ENCODE measurements at places on chromosomes 11 and 22.

GRCh38 chr22:50153056-50153755 lies 17.3 kb upstream of the PANX2 start:
- no peak overlapping the region for H3K4me3 ChIP-seq
- H3K27ac ChIP-seq: no peak overlapping the region
- H3K36me3 ChIP-seq: no peaks in the 10 kb centered on the region
- peaks cover 7% of the 10 kb centered on the region for H3K27me3 ChIP-seq
- DNase-seq: no peak
- H3K4me1 ChIP-seq: peaks cover 2% of the 10 kb centered on the region

GRCh38 chr22:35037089-35037488 lies 28.9 kb upstream of the ISX start:
- no peak overlapping the region for H3K27ac ChIP-seq
- no peak for DNase-seq
- H3K4me3 ChIP-seq: no peak overlapping the region
- no peaks in the 10 kb centered on the region for H3K27me3 ChIP-seq

- DNase-seq: no peak
- H3K4me1 ChIP-seq: no peaks in the 10 kb centered on the region
- no peaks in the 10 kb centered on the region for H3K27me3 ChIP-seq
- no peaks in the 10 kb centered on the region for H3K36me3 ChIP-seq
- H3K4me3 ChIP-seq: no peak overlapping the region
- no peak overlapping the region for H3K27ac ChIP-seq
Measured at GRCh38 chr11:116187026-116187425, 585.8 kb downstream of the BUD13 start.

- no peaks in the 10 kb centered on the region for H3K36me3 ChIP-seq
- no peak overlapping the region for H3K4me3 ChIP-seq
- H3K4me1 ChIP-seq: no peaks in the 10 kb centered on the region
- H3K27ac ChIP-seq: no peak overlapping the region
Measured at GRCh38 chr11:126838779-126839178, 161.8 kb downstream of the KIRREL3 start.

DNA sequence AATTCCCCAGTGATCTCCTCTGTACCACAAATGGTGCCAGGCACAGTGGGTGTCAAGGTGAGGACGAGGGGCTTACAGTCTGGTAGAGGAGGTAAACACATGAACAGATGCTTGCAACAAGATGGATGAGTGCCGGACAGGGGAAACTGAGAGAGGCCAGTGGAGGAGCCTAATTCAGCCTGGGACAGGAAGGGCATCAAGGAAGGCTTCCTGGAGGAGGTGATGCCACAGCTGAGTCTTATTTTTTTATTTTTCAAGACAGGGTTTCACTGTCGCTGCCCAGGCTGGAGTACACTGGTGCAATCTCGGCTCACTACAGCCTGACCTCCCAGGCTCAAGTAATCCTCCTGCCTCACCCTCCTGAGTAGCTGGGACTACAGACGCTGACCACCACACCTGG lies 18.8 kb upstream of the NEFH start:
- H3K27me3 ChIP-seq: no peaks in the 10 kb centered on the region
- no peaks in the 10 kb centered on the region for H3K36me3 ChIP-seq
- no peak for DNase-seq
- no peak overlapping the region for H3K27ac ChIP-seq
